ENCODE measurements at places on chromosomes 3 and 15.

- no peak for DNase-seq
Measured at GRCh38 chr3:188326111-188326510, 172.2 kb downstream of the LPP start.

- no peak for DNase-seq
Measured at GRCh38 chr15:29978411-29979382, 104.1 kb upstream of the GOLGA8J start.

DNA sequence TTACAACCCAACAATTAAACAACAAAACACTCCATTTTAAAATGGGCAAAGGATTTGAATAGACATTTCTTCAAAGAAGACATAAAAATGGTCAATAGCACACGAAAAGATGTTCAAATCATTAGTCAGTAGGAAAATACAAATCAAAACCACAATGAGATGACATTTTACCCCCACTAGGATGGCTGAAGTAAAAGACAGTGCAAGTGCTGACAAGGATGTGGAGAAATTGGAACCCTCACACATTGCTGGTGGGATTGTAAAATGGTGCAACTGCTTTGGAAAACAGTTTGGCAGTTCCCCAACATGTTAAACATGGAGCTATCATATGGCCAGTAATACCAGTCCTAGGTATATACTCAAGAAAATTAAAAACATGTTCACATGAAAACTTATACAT is 11.6 kb downstream of the GALNT15 start:
- DNase-seq: no peak

DNA sequence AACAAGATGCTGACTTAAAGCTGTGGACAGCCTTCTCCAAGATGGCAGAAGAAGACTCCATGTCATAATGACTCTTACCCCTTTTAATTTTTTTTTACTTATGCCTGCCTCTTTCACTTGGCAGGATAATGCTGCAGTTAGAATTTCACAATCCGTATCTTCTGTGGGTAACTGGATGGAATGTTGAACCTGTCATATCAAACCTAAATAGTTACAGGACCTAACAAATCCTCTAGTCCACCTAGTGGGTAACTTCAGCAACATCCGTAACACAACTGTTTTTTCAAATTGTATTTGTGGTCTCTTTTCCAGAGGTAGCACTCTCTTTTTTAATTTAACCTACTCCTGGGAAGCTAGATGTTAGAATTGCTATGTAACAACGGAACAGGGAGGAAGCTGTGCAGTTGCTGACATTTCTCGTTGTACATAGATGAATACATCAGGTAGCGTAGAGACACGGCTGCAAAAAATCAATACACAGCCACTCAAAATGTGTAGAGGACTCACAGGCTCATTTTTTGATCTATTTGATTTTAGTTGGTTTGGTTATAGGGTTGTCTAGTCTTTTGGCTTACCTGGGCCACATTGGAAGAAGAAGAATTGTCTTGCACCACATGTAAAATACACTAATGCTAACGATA is 43.9 kb upstream of the TRPM1 start:
- no peak for DNase-seq

- no peak for DNase-seq
Measured at GRCh38 chr3:63593779-63594178, 58.7 kb upstream of the SNTN start.

GRCh38 chr3:189621948-189622603 is 9.1 kb upstream of the TP63 start:
- DNase-seq: no peak
